ENCODE measurements at places on chromosomes 13 and 19.

- no peak for DNase-seq
Observed at GRCh38 chr19:11405846-11406643, 13.1 kb downstream of the RGL3 start.

- DNase-seq, result no peak
Observed at GRCh38 chr13:100917011-100917410, 242.4 kb upstream of the TMTC4 start.

- no peak for DNase-seq
Observed at GRCh38 chr13:99028890-99029289, 51.0 kb upstream of the DOCK9 start.

DNA sequence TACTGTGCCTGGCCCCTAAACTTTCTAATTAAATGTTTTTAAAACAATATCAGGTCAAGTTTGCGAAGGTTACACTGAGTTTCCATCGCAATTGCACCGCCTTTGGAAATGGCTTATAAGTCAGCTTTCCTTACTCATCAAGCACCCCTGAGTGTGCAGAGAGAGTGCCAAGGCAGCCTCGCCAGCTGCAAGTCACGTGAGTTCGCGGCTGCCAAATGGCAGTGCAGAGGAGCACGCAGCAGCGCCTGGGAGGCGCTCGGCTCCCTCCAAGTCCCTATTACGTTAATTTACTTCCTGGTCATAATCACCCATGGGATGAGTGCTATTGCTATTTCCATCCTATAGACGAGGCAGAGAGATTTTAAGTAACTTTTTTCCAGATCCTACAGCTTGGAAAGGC, 319.6 kb downstream of the TEX29 start:
- DNase-seq, result no peak

GRCh38 chr19:31527443-31527842, 178.2 kb upstream of the TSHZ3 start:
- DNase-seq, result no peak

DNA sequence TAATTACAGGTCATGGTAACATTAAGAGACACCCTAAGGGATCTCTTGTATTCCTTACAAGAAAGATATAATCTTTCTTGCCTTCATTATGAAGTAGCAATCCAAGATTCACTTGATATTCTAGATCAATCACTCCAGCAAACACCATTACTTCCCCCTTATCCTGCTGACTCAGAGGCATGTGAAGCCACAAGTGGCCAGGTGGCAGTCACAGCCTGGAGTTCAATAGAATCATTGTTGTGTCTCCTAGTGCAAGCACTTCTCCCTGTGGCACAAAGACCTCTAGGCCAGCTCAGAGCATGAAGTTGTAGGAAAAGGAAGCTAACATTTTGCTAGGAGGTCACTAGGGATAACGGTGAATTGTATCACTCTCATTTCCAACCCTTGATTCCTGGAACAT, 864.3 kb upstream of the ATXN8OS start:
- DNase-seq, result no peak

DNA sequence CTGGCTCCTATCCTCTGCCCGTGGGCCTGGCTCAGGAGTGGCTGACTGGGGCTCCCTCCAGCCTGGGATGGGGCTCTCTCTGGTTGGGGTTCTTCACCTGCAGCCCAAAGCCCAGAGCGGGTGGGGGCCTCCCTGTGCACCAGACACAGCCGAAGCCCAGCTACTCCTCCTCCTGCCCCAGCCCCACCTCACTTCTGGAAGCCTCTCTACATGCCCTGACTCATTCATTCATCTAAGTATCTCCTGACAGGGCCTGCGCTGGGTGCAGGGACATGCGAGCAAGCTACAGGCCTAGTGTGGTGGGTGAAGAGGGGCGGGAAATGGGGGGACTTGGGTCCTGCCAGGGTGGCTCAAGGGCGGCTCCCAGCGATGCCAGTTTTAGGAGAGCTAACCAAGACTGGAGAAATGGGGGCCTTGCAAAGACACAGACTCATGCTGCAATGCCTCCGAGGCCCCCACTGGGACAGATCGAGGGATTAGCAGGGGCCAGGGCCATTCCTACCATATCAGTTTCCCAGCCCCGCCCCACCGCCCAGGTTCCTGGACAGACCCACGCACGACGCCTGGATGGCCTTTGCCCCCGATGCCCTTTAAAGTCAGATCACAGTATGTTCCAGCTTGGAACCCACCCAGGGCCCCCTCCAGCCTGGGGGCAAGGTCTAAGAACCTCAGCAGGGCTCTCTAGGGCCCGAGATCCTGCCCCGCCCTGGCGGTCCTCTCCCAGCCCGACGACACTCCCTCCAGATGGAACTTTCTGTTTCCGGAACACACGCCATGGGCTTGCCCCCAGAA, 12.6 kb downstream of the LSM4 start:
- no peak for DNase-seq

GRCh38 chr19:41912899-41913537, 15.2 kb downstream of the ERFL start:
- no peak for DNase-seq

DNA sequence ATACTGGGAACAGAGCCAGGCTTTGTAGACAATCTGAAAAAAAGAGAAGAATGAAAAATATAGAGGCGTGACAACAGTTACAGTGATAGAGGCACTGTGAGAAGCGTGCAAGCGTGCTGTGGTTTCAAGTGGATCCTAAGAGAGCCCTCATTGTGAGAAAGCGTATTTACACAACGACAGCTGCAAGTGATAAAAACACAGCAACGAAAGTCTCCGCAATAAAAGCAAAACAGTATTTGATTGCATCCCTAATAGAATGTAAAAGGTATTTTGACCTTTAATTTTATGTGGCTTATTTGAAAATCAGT, 642.7 kb upstream of the ARGLU1 start:
- DNase-seq, result no peak

- DNase-seq, result no peak
Observed at GRCh38 chr19:6078068-6078467, 32.2 kb downstream of the RFX2 start.

DNA sequence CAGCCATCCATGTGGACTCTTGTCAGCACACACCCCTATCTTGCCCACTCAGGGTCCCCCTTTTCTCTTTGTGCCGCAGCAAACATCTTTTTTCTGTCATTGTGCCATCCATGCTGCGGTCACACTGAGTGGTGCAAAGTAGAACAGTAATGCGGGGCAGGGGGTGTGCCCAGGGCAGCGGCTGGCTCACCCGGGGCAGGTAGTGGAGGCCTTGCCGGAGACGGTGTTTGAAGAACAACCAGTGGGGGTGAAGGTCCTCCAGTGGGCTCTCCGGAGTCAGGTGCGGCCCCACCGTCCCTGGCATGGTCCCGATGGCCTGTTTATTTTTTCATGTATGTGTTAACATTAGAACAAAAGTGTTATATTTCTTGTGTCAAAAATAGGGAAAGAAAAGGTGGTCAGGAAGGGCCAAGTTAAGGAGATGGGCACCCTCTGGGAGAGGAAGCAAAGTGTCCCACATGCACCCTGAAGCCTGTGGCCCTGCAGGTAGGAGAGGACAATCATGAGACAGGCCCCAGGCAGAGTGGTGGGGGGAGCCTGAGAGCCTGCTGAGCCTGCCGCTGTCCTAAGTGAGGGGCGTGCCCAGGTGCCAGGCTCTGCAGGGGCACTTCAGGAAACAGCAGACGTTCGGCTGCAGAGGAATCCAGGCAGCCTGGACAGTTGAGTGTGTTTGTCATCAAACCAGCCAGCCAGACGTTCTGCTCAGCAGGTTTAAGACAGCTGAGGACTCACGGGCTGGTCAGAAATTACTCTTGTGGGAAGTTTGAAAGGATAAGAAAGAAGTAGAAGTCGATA, 12.3 kb downstream of the TSSK6 start:
- DNase-seq, result no peak

GRCh38 chr13:111007209-111007608, 92.3 kb upstream of the ANKRD10 start:
- DNase-seq, result no peak

- no peak for DNase-seq
Observed at GRCh38 chr13:88144580-88144979, 473.4 kb downstream of the SLITRK5 start.

DNA sequence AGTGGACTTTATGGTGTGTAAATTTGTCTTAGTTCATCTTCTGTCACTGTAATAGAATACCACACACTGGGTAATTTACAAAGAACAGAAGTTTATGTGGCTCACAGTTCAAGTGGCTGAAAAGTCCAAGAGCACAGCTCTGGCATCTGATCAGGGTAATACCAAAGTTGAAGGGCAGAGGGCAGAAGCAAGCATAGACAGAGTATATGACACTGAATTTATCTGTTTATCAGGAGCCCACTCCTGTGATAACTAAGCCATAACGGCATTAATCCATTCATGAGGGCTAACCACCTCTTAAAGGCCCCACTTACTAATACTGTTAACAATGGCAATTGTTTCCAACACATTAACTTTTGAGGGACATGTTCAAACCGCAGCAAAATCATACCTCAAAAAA, 4.0 kb upstream of the RFXAP start:
- no peak for DNase-seq

GRCh38 chr19:9971166-9971897, 35.0 kb upstream of the OLFM2 start:
- no peak for DNase-seq

GRCh38 chr19:4120559-4121272, 3.2 kb downstream of the MAP2K2 start:
- no peak for DNase-seq

GRCh38 chr19:15393963-15394362, 14.4 kb upstream of the AKAP8 start:
- no peak for DNase-seq

GRCh38 chr13:28531077-28531844, 36.3 kb upstream of the FLT1 start:
- peak; percentile 62 for DNase-seq

DNA sequence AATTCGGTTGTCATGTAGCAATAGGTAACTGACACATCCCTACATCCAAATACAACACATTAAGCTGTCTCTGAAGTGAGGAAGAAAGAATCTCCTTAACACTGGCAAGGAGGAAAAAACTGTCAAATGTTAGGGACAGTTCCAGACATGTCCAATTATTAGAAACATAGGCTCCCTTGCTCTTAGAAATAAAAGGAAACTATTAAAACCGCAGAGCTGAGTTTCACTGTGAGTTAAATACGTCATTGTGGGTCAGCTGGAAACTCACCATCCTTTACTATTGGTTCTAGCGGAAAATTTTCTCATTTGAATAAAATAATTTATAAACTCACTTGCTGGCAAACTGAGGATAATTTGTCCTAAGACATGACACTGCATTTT, 40.7 kb downstream of the STARD13 start:
- no peak for DNase-seq

- no peak for DNase-seq
Observed at GRCh38 chr19:19659646-19660245, 3.7 kb downstream of the ATP13A1 start.

Measured in sciatic nerve (tissue), 2 donors.